Hypothalamus (tissue), 51 donors: ENCODE measurements at places on chromosomes 2 and 18.

DNA sequence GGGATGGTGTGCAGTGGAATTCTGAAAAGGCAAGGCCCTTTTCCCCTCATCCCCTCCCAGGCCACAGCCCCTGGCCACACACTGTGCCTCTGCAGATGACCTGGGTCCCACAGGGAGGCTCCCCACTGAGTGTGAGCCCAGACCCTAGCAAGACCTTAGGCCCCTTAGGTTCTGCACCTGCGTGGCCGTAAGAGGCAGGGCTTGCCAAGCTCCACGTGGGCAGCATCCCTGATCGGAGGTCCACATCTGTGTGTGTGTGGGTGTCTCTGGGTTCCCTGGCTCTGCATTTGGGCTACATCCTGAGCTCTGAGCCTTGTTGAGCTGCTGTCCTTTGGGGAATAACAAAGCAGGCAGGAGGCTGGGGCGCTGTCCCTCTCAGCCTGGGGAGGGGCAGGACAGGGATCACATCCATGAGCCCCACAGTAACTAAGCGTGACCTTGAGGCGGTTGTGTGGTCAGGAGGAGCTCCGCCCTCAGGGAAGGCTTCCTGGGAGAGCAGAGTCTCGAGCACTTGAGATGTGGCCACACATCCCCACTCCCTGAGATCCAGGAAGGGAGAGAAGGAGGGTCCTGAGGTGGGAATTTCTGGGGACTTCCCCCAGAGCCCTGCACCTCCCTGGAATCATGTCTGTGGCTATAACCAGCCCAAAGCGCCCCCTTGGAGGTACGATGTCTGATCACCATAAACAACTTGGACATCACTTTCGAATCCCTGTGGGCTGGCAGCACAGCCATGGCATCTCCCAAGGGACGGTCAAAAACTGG is 84.8 kb downstream of the STPG4 start:
- no peak for DNase-seq

DNA sequence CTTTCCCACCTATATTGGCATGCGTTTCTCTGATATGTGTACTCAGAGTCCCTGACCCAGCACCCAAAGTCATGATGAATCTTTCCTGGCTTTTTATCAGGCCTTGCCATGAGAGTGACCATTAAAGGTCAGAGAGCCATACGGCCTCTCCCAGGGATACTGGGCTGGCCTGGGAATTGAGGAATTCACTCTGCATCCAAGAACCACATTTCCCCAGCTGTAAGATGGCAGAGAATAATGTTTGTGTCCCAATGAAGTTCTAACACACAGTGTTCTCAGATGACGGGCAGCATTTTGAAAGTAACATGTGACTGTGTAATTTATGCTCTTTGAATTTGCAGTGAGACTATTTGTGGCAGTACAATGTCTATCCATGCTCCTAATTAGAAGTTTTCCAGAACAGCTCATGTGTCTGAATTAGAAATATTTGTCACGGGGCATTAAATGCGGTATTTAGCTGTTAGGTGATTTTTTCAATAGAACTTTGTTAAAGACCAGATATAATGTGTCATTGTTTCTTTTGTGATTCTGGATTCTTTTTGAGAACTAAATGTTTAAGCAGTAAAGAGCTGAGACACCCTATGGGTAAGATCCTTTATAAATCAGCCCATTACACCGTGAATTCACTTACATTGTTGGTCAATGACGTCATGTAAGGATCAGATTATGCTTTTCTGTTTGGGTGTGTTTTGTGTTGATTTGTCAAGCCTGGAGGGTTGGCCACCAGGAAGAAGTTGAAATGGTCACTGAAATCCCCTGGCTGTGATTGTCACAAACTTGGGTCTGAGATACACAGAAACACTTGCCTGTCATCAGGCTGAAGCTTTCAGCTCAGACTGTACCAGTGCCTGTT is 7.3 kb upstream of the SLC3A1 start:
- DNase-seq: no peak

DNA sequence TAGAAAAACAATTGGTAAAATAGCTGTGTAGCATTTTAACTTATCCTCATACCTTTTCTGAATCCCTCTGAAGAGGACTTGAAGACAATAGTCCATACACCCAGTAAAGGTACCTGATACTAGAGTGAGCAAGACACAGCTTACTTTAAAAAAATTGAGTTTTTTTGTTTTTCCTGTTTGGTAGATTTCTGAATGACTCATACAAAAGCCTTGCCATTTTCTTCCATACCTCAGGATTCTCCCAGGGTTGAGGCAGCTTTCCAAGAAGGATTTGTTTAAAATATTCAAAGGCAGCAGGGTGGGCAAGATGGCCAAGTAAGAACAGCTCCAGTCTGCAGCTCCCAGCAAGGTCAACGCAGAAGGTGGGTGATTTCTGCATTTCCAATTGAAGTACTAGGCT is 551.0 kb upstream of the LRATD1 start:
- DNase-seq: no peak

DNA sequence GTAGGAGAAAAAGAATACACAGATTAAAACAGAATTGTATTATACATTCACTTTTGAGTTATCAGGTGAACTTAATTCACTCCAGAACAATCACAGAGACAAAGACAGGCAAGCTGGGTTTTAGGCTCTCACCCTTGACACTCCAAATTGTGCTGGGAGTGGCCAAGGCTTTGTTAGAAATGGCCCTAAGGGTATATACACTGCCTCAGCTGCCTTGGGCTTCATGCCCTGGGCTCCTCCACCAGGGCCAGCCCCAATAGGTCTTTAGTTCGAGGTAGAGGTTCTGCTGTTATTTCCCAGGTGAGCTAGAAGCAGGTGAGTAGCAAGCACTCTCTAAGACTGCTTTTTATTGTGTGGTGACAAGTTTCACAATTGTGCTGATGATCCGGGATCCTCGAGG is 19.9 kb downstream of the GEMIN6 start:
- DNase-seq: no peak

DNA sequence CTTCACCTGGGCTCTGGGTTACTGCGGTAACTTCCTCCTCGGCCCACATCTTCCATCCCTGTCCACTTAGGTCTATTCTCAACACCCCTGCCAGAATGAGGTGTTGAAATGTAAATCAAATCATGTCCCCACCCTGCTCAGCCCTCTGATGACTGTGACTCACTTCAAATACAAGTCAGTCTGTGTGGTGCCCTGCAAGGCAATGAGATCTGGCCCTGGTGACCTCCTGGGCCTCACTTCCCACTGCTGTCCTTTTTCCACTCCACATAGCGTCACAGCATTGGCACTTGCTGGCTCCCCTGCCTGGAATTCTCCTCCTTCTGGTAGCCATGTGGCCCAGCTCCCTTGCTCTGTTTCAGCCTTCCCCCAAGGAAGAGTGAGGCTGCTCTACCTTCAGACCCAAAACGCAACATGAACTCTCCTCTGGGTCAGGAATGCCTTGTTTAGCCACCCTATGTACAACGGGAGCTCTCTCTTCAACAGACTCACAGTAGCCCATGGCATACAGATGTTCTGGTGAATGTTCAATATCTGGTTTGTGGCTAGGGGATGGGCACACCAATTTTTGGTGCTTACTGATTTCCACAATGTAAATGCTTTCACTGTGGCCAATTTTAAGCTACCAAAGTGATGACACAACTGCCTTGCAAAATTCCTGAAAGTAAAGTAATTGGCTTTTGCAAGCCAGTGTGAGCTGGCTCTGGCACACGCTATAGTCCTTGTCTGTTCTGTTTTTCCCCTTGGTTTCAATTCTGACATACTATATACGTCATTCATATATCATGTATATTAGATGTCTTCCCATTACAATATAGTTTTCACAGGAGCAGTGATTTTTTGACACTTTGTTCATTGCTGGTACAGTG is 550.3 kb upstream of the HS6ST1 start:
- no peak for DNase-seq

- DNase-seq: no peak
These were observed 7.0 kb upstream of the TMX3 start for GRCh38 chr18:68721681-68722583.
